CMK (cell line): ENCODE measurements at places on chromosomes 1 and 21.
A peak's percentile ranks its signal among the peaks of the same experiment; 100 is the strongest.

DNA sequence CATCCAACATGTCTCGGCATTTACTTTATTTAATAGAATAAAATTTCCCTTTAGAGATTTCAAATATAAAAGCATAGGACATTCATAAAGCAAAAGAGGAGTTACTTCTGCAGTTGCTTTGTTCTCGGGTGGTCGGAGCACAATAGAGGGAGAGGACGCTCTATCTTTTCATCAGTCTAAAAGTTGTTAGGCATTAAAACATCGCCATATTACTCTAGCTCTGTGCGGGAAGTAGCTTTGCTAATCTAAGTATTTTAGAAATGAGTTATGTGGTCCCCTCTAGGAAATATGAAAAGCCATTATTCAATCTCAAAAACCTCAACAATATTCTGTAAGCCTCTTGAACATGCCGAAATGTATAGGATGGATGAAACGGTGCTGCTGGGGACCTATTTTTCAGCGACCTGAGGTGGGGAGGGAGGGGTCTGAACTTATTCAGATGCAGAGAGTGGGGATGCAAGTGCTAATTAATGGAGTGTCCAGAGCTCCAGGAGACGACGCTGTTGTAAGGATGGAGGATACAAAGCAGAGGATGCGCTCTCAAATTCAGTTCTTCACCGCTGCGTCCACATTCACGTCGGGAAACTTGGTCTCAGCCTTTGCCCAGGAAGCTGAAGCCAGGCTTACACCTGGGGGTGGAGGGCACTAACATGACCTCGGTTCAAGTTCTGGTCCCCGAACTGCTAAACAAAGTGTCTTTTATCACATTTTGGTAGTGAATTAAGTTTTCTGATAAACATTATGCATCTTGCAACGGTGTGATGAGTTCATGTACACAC lies 6.3 kb downstream of the CDKN2C start:
- no peak for DNase-seq

DNA sequence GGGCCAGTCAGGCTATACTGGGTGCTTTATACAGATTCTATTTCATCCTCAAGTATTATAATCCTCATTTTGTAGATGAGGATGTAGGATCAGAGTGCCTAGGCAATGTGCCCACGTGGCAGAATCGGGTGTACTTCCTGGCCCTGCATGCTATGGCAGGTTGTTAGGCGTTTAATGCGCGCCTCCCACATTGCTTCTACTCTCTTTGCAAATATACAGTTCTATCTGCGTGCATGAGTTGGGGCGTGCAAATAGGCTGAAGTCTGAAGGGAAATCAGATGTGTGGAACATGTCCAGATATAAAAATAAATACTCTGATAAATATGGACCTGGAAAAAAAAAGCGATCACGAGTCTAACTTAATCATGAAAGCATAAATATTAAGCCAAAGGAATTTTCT lies 194.7 kb upstream of the FMN2 start:
- no peak for DNase-seq

DNA sequence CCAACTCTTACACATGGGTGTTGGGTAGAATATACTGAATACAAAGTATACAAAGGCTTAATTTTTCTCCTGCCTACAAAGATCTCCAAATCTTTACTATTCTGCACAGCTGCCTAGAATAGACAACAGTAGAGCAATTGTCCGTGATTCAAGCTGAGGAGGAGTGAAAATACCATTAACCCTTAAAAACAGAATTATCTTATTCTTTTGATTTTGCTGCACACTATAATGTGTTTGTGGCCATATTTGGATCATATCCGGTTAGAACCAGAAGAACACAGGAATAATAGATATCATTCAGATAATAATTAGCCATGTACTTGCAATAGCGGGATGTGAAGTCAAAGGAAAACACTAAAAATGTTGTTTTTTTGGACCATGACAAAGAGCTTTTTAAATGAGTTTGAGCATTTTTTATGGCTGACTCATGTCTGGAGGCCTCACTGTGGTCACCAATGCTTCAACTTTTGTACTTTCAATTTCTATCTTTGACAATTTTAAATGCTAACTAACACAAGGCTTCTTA lies 197.6 kb upstream of the FOXD3 start:
- no peak for DNase-seq

DNA sequence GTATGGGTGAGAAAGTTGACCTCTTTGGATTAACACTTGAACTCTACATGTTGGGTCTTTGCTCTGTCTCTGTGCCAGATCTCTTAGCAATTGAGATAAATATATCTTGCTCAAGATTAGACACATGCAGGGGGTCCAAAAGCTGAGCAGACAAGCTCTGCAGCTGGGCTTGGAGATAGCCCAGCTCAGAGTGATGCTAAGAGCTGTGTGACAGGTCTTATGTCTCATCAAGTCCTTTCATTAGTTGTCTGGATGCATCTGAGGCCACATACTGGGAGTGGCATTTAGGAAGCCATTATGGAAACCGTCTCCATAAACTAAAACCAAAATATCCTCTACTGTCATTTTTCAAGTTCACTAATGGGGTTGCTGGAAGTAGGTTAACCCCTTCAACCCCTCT lies 289.4 kb upstream of the DUSP10 start:
- DNase-seq = no peak

DNA sequence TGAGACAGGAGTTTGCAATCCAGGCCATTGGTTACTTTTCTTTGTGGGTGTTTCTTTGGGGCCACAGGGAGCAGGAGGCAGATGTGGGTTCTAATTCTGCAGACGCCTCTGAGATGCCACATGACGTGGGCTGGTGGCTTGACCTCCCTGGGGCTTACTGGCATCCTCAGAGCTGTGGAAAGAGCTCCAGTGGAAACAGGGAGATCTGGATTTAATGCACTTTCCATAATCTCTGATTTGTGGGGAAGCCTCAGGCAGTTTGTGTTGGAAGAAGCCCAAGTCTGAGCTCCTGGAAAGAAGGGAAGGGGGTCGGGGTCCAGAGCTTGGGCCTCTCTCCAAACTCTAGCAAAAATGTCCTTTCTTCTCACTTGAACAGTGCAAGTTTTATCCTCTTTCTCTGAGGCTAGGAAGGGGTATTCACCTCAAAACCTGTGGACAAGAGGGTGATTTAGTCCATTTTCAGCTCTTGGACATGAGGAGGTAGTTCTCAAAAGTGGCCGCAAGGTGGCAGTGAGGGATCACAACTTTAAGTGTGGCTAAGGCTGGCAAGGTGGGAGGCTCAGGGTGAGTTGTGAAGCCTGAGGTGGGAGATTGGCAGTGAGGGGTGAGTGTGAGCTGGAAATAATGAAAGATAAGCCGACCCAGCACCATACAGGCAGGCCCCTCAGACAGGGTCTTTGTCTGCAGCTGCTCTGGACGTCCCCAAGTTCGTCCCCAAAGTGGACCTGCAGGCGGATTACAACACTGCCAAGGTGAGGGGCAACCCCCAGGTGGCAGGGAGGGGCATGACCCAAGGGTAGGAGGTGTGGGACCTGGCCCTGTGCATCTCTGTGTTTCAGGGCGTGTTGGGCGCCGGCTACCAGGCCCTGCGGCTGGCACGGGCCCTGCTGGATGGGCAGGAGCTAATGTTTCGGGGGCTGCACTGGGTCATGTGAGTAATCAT lies 9.2 kb downstream of the IKBKE start:
- DNase-seq = peak; percentile 81

GRCh38 chr1:5267603-5268235 lies 613.3 kb downstream of the AJAP1 start:
- DNase-seq = no peak

GRCh38 chr1:40003156-40004093 lies 37.1 kb upstream of the CAP1 start:
- DNase-seq = no peak

- no peak for DNase-seq
These were observed 75.2 kb upstream of the S1PR1 start for GRCh38 chr1:101161619-101162018.

- DNase-seq = no peak
These were observed 488.2 kb downstream of the OMA1 start for GRCh38 chr1:58058323-58058722.

GRCh38 chr1:13585612-13585991 lies 2.0 kb downstream of the PDPN start:
- no peak for DNase-seq

- DNase-seq = no peak
These were observed 37.5 kb downstream of the ELAPOR1 start for GRCh38 chr1:109151146-109151990.

DNA sequence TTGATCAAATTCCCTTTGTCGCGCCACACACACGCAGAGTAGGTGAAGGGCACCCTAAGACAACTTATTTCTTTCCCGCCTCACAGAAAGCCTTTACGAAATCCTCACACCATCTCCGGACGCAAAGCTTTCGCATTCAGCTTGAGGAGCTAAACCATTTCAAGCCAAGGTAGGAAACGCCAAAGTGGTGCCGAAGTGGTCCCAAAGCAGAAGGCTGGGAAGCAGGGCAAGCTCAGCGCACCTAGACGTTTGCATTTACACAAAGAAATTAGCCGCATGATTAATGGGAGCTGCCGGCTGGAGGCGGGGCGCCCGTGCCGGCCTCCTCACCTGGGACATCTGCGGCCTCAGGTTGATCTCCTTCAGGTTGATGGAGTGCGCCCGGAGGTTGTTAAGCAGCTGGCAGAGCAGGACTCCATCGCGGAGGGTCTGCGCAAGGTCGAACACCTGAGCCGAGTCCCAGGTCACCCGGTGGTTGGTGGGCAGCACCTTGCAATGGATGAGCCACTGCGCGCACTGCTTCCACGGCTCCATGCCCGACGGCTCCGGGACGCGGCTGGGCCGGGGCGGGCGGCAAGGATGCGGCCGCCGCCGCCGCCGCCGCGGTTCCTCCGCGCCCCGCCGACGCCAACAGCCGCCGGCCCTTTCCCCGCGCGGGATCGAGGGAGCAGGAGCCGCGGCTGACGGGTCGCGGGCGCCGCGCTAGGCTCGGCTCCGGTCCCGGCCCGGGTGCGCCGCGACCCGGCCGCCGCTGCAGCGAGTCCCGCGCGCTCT lies 457 bp downstream of the VAV3 start:
- no peak for DNase-seq

GRCh38 chr1:205670611-205671430 lies 9.5 kb downstream of the SLC45A3 start:
- DNase-seq = no peak

DNA sequence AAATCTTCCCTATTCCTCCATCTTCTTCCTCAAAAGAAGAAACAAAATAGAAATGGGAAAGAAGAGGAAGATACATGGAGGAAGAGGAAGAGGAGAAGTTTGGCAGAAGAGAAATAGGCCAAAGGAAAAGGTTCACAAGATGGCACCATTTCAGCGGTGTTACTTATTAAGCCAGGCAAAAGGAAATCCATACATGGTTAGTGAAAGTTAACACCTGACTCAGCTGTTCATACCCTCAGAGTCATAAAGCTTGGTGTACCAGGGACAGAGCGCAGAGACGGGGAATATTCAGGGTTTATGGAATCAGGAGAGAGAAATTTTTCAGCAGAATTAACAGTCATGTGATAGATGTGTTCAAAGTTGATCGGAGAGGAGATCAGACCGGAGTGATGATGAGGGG lies 70.6 kb downstream of the COQ8A start:
- no peak for DNase-seq

GRCh38 chr1:17183388-17184160 lies 21.4 kb upstream of the PADI1 start:
- DNase-seq = no peak

DNA sequence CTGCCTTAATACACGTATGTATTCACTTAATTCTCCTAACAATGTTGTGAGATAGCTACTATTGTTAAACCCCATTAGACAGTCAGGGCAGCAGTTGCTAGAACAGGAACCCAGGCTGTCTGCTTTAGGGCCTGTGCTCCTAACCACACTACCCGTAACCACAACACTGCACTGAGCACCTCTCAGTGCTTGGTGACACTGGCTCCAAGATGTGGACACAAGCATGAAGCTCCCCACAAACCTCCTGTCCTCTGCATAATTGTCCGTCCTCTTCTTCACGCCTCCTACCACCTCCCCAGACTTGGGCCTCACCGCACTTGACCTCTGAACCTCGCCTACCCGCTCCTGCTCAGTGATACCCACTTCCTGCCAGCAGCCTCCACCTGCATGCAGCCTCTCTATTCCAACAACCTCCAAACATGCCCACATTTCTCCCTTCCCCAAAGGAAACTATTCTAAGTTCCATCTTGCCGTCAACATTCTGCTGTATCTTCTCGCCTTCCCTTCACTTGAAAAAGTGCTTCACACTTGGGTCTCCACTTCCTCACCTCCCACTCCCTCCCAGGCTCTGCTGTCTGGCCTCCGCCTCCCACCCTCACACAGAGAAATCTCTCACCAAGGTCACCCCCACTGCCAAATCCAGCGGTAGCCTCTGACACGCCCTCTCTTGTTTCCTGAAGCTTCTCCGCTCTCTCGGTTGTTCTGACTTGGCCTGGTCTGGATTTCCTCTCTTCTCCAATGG lies 14.6 kb upstream of the AHDC1 start:
- DNase-seq = no peak
